ENCODE measurements at places on chromosomes 16 and 17. TPM values are rescaled to one million over a fixed set of nuclear protein-coding genes. Genes with fewer than 3 reads are reported as not detected.
A peak's percentile ranks its signal among the peaks of the same experiment; 100 is the strongest.

GRCh38 chr17:17391668-17392370 lies 85.0 kb upstream of the MED9 start:
- no peak for DNase-seq

DNA sequence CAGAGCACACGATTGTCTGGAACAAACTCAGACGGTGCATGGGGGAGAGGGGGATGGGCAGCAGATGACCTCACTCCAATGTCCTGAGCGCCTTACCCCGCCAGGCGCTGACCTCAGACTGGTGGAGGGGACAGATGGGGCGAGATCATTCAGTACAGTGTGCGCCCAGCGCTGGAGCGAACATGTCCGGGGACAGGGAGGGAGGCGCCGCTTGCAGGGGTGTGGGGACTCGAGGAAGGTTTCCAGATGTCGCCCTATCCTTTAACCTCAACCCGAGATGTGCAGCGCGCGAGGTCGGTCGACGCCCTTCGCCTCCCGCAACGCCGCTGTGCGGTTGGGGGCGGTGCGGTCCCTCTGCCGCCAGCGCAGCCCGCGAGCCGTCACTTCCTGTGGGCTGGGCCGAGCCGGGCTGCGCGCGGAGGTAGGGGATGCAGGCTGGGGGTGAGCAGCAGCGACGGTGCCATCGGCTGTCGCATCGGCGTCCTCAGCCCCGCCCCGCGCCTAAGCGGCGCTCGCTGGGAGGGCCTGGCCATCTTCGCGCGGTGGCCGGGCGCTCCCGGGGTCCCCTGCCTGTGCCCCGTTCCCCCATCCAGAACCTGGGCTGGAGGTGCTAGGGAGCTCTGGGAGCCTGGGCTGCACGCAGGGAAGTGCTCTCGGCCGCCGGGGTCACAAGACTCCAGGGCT lies 5.3 kb upstream of the CDR2L start:
- no peak for DNase-seq

GRCh38 chr16:72721981-72722380 lies 325.9 kb downstream of the ZFHX3 start:
- DNase-seq = no peak

DNA sequence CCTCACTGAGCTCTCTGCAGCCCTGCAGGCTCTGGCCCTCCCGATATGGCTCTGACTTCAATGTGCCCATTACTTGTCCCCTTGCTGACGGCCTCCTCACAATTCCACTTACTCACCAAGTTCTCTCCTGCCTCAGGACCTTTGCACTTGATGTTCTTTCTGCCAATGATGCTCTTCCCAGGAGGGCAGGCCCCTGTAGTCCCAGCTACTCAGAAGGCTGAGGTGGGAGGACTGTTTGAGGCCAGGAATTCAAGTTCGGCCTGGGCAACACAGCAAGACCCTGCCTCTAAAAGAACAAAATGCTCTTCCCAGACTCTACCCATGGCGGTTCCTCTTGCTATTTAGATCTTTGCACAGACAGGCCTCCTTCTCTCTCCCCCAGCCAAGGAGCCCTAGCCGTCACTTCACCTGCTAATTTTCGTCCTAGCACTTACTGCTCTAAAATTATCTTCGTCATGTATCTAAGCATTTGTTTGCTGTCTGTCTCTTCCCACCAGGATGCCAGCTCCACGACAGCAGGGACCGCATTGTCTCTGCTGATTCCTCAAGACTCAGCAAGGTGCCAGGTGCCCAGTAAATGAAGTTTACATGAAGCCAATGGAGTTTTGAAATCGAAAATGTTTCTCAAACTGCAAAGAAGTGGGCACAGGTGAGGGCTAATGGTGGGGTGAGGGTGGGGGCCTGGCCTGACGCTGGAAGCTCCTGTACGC lies 626 bp upstream of the RAI1 start:
- no peak for DNase-seq

DNA sequence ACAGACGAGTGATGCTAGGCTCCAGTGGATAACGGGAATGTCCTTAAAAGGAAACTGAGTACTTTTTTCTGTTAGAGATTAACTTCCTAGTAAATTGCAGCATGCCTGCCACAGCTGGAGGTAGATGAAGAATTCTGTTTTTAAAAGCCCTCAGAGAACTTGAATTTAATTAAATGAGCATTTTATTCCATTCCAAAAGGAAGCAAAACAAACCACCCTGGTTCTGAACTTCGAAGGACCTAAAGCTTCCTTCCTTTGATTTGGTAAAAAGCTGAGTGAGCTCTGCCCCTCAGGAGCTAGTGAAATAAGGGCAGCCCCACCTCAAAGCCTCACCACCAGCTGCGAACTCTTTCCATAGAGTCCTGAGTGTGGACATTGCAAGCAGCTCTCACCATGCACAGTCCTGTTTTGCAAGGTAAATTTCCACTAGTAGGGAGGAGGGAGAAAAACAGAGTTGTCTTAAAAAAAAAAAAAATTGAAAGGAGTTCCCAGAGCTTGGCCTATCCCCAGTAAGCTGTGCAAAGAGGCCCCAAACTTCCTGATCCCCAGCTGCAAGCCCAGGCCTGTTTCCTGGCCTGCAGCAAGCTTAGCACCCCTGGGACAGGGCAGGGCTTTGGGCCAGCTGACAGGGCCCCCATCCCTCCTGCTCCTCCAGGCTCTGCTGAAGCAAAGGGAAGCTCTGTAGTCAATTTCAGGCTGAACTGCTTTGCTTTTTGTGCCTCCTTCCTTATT lies 11.2 kb downstream of the CHD9NB start:
- no peak for DNase-seq

DNA sequence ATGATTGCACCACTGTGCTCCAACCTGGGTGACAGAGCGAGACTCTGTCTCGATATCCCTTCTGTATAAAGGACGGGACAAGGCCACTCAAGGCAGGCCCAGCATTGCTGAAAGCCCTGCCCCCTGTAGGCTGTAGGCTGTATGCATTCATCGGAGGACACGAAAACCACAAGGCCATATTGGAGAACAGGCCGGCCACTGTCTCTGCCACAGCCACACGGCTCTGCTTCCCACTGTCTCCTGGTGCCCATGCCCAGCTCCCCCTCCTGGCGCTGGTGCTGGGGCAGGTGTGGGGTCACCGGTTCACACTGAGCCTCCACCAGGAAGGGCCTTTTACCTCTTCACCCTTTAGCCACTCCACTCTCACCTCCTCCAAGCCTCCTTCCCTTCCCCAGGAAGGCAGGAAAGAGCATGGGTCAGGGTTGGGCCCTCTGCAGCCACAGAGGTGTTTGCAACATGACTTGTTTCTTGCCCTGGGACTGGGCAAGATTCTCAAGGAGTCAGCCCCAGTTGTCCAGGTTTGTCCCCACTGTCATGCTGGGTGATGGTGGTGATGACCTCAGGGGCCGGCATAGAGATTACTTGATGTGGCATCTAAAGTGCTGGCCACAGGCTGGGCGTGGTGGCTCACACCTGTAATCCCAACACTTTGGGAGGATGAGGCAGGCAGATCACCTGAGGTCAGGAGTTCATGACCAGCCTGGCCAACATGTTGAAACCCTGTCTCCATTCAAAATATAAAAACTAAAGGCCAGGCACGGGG lies 5.3 kb upstream of the NTN3 start:
- DNase-seq = no peak

DNA sequence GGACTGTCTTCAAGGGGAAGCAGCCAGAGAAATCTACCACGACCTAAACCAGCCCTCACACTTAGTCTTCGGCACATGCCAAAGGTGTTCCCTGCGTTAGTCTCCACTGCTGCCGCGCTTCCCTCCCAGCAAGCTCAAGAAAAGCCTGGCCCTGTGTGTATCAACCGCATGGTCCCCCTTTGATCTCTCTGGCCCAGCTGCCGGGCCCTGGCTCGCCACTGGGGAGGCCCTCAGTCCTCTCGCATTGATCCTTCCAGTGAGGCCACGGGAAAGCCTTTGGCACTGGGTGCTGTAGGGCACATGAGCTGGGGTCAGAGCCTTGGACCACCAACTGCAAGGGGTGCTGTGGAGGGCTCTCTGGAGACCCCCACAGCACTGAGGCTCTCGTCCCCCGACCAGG lies 29.6 kb upstream of the KLHDC4 start:
- DNase-seq = no peak

DNA sequence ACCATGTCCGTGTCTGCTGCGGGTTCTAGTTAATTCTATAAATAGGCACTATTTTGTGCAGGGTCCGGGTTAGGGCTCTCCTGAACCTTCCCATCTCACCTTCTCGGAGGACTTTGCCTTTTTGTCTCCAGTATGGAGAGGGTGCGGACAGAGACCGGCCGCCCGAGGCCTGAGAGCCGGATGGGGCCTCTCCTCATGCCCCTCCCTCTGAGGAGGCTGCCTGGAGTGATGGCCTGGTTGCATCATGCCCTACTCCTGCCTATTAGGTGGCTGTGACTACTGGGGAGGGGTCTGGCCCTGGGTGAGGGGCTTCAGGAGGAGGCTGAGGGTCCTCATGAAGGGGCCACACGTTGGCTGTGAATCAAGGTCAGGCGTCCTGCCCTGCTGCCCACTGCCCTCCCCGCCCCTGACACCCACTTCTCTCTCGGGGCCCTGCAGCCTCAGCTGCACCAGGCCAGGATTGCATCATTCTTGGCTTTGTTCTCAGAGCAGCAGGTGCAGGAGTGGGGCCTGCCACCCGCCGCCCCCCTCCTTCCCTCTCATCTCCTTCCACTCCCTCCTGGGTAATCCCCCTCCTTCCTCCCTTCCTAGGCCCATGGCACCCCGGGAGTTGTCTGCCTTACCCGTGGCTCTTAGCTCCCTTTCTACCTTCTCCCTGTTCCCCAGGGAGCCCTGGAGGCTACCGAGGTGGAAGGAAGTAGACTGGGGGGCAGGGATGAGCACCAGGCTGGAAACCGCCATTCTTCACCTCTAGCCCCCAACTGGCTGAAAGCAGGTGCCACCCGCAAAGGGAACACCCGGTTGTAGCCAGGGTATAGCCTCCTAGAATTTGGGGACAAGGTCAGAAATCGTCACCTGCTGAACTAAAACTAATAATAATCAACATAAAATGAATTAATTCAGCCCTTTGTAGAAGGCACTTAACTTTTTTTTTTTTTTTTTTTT lies 12.7 kb upstream of the ARHGAP23 start:
- DNase-seq = no peak

GRCh38 chr16:19179546-19180490 lies 11.8 kb downstream of the SYT17 start:
- DNase-seq = peak; percentile 47

DNA sequence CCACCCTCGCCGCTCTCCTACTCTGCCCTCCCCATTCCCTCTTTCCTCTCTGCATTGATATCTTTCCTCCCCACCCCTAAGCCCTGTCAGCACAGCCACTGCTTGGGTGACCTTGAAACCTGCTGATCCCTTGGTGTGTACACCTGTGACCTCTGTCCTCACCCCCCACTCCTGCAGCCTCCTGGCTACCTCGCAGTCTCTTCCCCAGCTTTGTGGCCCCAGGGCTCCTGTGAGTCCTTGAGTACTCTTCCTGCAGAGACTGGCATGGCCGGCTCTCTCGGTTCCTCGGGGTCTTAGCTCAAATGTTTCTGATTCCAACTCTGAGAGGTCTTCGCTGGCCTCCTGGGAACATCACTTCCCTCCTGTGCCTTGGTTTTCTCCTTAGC lies 31.7 kb downstream of the ADCY7 start:
- no peak for DNase-seq

DNA sequence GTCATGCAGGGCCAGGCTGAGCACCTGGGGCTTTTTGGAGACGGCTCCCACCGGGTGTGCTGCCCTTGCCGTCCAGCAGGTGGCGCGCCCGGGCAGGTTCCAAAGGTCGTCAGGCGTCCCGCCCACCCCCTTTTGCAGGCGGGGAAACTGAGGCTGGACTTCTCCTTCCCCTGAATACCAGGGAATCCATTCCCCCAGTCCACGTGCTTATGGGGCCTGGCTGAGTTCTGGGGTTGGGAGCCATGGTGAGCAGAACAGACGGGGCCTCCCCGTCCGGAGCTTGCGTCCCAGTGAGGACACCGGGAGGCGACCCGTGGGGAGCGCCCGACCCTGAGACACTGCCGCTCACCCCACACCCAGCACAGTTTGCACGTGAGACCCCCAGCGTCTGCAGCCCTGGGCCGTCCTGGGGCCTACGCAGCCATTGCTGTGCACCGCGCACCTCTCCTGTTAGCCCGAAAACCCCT lies 51.8 kb upstream of the JPH3 start:
- peak; percentile 77 for DNase-seq

DNA sequence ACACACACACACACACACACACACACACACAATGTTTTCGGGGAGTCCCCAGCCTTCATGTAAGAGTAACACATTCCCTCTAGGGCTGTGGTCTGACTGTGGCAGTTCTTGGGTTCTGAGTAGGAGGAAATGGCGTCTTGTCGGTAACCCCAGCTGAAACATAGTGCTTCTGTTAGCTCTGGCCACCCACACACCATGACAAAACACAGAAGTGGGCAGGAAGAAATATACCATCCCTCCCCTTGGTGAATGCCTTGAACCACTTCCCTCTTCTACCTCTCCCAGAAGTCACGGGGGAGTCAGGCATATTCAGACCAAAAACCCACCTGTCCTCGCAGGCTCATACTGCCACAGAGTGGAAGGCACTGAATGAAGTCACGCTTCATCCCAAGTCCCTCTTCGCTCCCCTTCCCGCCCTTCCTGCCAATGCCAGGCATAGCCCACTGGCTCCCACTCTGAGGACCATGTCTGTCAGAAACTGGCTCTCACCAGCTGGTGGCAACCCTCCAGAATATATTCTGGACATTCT lies 11.5 kb downstream of the SLC35B1 start:
- DNase-seq = no peak

- no peak for DNase-seq
These were observed 631 bp downstream of the RETREG3 start for GRCh38 chr17:42608305-42609181.

DNA sequence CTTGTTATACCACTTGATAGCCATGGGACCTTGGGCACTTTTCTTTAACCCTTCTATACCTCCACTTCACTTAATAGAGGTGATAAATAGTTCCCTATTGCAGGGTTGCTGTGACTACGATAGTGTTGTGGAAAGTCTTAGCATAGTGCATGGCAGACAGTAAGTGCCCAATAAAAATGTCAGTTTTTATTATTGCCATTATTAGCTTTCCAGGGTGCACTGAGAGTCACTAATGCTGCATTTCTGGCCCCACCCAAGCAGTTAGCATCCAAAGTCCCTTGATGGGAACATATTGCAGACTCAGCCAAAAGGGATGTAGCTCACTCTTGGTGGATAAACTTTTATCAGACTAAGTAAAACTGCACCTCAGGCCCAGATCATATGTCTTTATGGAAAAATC lies 41.5 kb upstream of the TEKT3 start:
- DNase-seq = no peak

Gene CCL2
- total RNA-seq = 6.1 TPM

Gene MARVELD3
- 4.9 TPM for total RNA-seq

Gene SPN
- 0.92 TPM for total RNA-seq

Gene NCBP3
- 11.8 TPM for total RNA-seq

Gene MPV17L
- 12.0 TPM for total RNA-seq

Gene NSRP1
- total RNA-seq = 8.5 TPM

Gene TBC1D3B
- 0.56 TPM for total RNA-seq

Gene CDH3
- 0.19 TPM for total RNA-seq

Gene TMEM238L
- not detected for total RNA-seq
